ENCODE measurements at places on chromosomes 5 and 9. TPM values are rescaled to one million over a fixed set of nuclear protein-coding genes. Genes with fewer than 3 reads are reported as not detected.

The PRR16 gene
- not detected for total RNA-seq

The SLC45A2 gene
- total RNA-seq = 0.13 TPM

The LIX1 gene
- not detected for total RNA-seq

DNA sequence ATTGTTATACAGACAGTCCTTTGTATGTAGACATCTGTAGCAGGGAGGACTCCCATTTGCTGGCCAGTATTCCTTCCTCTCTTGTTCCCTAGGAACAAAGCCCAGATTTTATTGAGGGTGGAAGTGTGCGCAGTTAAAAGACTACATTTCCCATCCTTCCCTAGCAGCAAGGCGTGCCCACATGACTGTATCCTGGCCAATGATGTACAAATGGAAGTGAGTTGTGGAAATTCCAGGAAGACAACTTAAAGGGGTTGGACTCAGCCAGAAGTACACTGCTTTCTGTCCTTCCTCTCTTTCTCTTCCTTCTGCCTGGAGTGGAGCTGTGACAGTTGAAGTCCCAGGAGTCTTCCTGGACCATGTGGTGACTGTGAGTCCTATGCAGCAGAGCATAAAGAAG, 89.0 kb downstream of the HRH2 start:
- no peak for DNase-seq

GRCh38 chr5:161342886-161343285, 203.6 kb downstream of the GABRB2 start:
- no peak for DNase-seq

GRCh38 chr5:145189746-145190145, 645.4 kb downstream of the PRELID2 start:
- no peak for DNase-seq
